Renal cortical epithelial cell (primary cell): ENCODE measurements at places on chromosomes 6 and 20.

DNA sequence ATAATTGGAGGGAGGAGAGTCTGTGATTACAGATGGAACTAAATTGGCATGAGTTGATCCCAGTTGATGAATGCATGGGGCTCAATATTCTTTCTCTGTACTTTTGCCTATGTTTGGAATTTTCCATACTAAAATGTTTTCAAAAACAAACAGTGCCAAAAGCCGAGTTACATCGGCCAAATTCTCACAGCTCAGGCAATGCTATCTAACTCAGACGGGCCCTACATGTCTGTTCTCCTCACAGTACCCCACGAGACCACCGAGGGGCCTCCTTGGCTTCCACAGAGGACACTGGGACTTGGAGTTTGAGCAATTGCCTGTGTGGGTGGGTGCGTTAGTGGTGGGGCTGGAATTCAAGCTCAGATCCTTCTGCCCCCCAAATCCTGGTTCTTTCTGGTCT, 413.2 kb downstream of the CDH26 start:
- DNase-seq = no peak

- DNase-seq = peak; percentile 40
These were observed 16.4 kb upstream of the CFAP206 start for GRCh38 chr6:87391334-87391733.

GRCh38 chr6:32192608-32193039, at the start of gene GPSM3:
Gene GPSM3, minus strand, starts transcription at chr6:32192643. Its CDS starts 130 bp downstream, at chr6:32192513.
- no peak for DNase-seq

DNA sequence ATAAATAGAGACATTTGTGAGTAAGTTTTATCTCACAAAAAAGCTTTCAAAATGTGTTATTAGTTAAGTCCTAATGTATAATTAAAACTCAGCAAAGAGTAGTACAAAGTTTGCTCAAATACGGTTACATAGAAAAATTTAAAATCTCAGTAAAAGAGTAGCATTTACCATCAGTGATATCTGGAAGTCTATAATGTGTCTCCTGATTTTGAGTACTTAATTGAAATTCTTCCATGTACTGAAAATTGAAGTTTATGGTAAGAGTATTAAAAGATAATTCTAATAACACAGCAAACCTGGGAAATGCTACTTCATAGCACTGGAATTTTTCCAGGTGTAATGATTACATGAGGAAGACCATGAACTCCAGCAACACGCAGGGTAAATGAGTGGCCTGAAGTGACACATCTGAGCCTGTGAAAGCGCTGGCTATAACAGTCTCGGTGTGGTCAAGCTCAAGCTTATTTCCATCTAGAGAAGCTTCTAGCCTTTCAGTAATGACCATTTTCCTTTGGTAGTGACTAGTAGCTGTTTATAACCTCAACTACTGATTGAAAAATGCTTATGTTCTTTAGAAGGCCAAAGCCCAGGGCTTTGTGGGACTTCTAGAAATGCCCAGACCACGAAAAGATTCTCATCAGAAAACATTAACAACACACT, 203.2 kb downstream of the ISM1 start:
- peak; percentile 71 for DNase-seq

GRCh38 chr6:5665173-5665572, 341.6 kb downstream of the NRN1 start:
- no peak for DNase-seq

- no peak for DNase-seq
These were observed 246.7 kb downstream of the ALDH8A1 start for GRCh38 chr6:134703206-134703605.

- no peak for DNase-seq
These were observed 971.1 kb upstream of the MAN1A1 start for GRCh38 chr6:120320481-120321162.

GRCh38 chr6:87672641-87673040, 29.4 kb downstream of the AKIRIN2 start:
- no peak for DNase-seq

GRCh38 chr20:51022803-51023616, at the start of gene KCNG1:
Gene KCNG1, minus strand, starts transcription at chr20:51023107. Its CDS starts 12,769 bp downstream, at chr20:51010338.
- DNase-seq = no peak

DNA sequence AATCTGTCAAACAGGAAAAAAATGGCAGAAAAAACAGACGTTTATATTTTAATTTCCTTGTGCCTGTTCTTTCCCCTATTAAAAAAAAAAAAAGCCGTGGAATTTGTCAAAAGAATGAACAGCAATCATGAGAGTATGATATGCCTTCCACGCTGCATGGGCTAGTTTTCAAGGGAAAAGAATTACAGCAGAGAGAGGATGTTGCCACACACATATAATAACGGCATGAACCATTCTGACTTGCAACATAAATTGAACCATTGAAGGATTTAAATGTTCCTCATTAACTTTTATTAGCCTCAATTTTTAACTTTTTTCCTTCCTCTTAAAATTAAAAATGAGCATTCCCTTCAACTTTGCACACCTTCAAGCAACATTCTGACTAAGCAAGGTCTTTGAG, 301.8 kb downstream of the FOXC1 start:
- peak; percentile 62 for DNase-seq
